ENCODE measurements at places on chromosomes 4 and X.

GRCh38 chr4:105267280-105267679 is 120.6 kb downstream of the TET2 start:
- DNase-seq = no peak

DNA sequence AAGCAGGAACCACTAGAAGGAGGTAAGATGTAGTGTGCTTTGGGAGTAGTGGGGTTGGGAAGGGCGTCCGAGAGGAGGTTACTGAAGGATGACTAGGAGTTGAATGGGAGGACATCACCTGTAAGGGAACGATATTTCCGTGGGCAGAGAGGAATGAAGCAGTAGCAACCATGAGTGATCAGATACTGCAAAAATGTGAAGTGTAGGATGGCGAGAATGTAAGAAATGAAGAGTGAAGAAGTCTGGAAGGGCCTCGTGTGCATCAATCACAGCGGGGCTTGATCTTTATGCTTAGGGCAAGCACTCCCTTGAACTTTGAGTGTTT is 594 bp downstream of the MSMO1 start:
- DNase-seq = no peak

DNA sequence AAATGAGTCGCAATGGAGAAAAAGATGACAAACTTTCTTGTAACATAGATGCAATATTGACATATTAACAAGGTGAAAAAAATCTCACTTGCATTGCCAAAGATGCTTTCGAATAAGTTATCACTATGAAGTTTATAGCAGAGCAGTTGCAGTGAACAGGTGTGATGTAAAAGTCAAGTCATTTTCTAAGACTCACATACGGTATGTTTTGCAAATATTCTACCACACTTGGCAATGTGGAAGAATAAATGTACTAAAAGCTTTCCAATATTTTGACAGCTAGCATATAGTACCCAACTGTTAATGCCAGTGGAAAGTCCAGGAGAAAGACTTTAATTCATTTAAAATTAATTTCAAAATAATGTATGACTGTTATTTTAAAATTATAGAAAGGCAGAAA is 76.5 kb downstream of the GALNTL6 start:
- DNase-seq = no peak

GRCh38 chr4:126087101-126087500 is 772.3 kb downstream of the FAT4 start:
- no peak for DNase-seq

GRCh38 chr4:8022767-8023695 is 83.4 kb upstream of the AFAP1 start:
- no peak for DNase-seq

- DNase-seq = no peak
These were observed 41.3 kb upstream of the ZCCHC13 start for GRCh38 chrX:74262452-74263209.

DNA sequence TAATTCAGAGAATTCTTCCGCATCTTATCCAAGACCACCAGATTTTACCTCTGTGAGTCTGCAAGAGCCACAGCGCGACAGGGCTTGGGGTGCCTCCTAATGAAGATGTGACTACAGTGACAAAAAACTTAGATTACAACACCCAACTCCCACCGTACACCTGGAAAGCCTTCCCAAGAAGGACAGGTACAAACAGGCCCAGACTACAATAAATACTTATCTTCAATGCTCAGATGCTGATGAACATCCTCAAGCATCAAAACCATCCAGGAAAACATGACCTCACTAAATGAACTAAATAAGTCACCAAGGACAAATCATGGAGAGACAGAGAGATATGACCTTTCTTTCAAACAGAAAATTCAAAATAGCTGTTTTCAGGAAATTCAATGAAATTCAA is 20.8 kb upstream of the ABCG2 start:
- no peak for DNase-seq

DNA sequence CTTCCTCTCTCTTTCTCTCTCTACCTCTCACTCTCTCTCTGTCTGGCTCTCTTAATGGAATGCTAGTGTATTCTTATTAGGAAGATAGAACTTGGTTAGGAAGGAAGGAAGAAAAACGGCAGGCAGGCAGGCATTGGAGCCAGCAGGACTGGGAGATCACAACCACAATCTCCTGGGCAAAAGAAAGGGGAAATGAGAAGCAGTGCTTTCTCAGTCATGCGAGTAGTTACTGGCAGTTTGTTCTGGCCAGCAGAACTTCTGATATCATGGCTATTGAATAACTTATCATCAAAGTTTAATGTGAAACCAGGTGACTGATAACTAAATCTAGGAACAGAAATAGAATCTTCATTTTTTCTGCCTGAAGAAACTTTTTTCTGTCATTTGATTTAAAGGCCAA is 60.9 kb upstream of the PAGE1 start:
- DNase-seq = no peak

DNA sequence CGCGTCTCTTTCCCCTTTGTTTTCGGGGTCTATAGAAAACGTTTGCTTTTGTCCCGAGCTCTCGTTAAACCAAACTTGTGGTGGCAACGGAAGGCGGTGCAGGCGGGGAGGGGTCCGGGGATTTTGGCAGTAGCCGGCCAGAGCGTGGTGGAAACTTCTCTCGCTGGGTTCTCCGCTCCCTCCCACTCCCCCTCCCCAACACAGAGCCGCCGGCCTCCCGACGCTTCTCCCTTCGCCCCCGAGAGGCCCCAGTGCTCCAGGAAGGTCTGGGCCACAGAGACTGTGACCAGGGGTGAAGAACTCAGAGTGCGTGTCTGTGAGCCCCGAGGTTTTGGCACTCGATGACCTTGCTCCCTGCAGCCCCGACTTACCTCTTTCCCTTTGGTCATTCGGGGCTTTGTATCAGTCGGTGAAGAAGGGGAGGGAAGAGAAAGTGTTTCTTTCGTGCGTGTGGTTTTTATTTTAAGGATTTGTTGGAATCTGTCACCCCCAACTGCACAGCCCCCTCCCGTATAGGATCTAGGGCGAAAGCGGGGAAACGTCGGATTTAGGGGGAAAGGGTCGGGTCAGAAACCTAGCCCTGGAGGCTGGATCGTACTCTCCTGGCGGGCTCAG is 9.0 kb upstream of the BCOR start:
- no peak for DNase-seq

GRCh38 chrX:65642914-65643491 is 24.5 kb upstream of the MSN start:
- no peak for DNase-seq

DNA sequence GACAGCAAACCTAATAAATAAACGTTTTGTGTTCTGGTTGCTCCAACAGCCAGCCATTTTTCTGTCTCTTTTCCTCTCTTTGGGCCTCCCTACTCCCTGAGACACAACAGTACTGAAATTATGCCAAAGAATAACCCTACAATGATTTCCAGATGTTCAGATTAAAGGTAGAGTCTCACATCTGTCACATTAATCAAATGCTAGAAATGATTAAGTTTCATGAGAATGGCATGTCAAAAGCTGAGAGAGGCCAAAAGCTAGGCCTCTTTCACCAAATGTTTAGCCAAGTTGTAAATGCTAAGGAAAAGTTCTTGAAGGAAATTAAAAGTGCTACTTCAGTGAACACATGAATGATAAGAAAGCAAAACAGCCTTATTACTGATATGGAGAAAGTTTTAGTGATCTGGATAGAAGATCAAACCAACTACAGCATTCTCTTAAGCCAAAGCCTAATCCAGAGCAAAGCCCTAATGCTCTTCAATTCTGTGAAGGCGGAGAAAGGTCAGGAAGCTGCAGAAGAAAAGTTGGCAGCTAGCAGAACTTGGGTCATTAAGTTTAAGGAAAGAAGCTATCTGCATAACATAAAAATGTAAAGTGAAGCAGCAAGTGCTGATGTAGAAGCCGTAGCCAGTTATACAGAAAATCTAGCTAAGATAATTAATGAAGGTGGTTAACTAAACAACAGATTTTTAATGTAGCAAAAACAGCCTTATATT is 182.1 kb upstream of the NUDT6 start:
- DNase-seq = no peak

DNA sequence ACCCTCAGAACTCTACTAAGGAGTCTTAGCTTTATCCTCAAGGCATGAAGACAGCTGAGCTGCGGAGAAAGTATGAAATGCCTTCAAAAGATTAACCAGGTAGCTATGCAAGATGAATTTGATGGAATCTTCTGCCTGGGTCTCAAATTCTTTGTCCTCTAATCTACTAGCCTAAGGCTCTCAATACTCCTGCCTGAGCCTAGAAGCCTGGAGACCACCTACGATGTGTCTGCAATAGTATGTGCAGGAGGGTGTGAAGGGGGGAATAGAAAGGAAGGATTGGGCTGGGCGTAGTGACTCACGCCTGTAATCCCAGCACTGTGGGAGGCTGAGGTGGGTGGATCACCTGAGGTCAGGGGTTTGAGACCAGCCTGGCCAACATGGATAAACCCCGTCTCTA is 178.2 kb upstream of the GPC4 start:
- DNase-seq = no peak

GRCh38 chr4:38612646-38613414 is 51.2 kb upstream of the KLF3 start:
- DNase-seq = no peak

GRCh38 chr4:114028071-114028470 is 48.6 kb upstream of the ARSJ start:
- no peak for DNase-seq

Data from GM19239 (cell line).